ENCODE measurements at places on chromosomes 2 and 18. TPM values are rescaled to one million over a fixed set of nuclear protein-coding genes. Genes with fewer than 3 reads are reported as not detected.

DNA sequence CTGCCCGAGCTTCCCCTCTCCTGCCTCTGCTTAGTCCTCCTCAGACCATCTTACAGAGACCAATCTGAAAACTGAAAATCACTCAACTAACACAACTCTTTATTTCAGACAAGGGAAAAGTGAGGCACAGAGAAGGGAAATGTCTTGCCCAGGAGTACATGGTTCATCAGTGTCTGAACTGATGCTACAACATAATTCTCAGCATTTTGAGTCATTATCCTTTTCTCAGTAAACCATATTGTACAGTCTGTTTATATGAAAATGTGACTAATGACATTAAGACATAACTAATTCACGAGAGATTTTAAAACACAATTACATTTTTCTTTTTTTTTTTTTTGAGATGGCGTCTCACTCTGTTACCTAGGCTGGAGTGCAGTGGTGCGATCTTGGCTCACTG lies 62.7 kb downstream of the ITSN2 start:
- DNase-seq: no peak

The GYPC gene
- total RNA-seq: 119 TPM

GRCh38 chr18:45373286-45373880 lies 241.9 kb upstream of the SLC14A2 start:
- DNase-seq: no peak

The KCNJ3 gene
- total RNA-seq: 1.1 TPM

- no peak for DNase-seq
Measured at GRCh38 chr2:80893711-80894110, 589.2 kb upstream of the LRRTM1 start.

The HOXD8 gene
- 4.6 TPM for total RNA-seq

DNA sequence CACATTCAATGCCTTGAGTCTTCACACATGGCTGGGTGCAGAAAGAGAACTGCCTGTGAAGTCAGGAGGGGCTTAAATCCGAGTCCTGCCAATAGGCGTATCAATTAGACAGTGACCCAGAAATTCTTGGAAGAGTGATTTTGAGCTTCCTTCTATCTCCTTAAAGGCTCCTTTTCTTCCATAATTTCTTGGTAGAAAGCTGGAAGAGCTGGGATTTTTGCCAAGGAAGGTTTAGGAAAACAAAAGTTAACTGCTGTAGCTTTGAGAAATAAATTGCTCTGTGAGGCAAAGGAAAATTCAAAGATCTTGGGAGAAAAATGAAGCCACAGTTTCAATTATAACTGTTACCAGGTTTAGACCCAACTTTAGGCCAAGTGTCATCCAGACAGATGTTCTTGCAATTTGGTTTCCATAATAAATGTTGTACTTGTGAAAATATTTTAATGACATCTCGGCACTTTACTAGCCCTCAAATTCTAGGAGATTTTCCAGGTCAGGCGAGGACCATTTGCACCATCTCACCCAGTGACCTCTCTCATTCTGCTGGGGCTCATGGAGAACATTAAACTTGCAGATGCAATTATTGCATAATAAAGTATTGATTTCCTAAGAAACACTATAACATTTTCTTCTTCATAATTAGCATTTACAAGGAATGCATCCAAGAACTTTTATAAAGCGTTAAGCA lies 329.7 kb upstream of the MEIS1 start:
- DNase-seq: no peak

GRCh38 chr2:219272356-219272755 lies 6.8 kb upstream of the DNAJB2 start:
- no peak for DNase-seq

GRCh38 chr2:158529379-158530259 lies 72.9 kb downstream of the PKP4 start:
- DNase-seq: no peak

DNA sequence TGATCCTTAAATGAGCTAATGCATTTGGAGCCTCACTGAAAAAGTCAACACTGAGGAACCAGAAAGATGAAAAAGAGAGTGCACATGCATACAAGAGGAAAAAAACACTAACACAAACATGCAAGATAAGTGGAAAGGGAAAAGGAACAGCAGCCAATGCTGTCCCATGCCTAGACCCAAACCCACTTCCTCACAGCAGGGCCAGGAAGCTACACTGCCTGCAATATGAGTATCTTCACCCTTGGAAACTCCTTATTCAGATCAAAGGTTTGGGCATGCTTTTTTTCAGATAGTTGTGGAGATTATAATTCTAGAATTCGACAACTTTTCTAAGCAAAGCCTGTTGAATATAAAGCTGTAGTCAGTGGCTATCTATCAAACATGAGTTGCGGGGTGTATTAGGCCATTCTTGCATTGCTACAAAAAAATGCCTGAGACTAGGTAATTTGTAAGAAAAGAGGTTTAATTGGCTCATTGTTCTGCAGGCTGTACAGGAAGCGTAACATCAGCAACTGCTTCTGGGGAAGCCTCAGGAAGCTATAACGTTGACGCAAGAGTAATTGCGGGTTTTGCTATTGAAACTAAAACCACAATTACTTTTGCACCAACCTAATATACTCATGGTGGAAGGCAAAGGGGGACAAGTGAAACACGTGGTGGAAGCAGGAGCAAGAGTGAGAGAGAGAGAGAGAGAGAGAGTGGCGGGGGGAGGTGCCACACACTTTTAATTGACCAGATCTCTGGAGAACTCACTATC lies 138.2 kb downstream of the MBD2 start:
- DNase-seq: no peak
